Hematopoietic multipotent progenitor cell treated with erythropoietin and hydrocortisone succinate and interleukin-3 and kit ligand, for 15 days (in vitro differentiated cells): ENCODE measurements at places on chromosomes 13 and 19.

- DNase-seq, result no peak
Observed at GRCh38 chr19:33832633-33833032, 36.0 kb downstream of the KCTD15 start.

DNA sequence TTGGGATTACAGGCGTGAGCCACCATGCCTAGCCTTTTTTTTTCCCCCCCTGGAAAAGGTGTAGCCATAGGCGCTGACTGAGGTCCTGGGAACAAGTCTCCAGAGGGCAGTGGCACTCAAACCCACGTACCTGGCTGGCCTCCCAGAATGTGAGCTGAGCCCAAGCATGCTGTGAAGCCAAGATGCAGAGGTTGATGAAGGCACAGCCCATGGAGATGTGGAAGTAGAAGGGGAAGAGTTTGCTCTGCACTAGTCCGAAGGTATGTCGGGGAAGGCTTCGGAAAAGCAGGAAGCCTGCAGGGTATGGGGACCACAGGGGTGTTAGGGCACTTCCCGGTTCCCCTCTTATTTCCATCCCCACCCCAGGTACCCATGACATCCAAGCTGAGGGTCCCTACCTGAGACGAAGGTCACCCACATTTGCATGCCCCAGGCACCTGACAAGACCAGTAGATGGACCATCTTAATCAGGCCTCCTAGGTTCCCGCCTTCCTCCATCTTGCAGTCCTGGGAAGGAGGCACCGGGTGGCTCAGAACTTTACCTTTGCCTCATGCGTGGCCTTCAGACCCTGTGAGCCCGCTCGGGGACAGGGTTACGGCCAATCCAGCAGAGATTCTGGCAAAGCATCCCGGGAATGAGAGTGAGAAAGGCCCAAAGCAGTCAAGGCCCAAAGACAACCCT, 805 bp downstream of the TMEM205 start:
- no peak for DNase-seq

DNA sequence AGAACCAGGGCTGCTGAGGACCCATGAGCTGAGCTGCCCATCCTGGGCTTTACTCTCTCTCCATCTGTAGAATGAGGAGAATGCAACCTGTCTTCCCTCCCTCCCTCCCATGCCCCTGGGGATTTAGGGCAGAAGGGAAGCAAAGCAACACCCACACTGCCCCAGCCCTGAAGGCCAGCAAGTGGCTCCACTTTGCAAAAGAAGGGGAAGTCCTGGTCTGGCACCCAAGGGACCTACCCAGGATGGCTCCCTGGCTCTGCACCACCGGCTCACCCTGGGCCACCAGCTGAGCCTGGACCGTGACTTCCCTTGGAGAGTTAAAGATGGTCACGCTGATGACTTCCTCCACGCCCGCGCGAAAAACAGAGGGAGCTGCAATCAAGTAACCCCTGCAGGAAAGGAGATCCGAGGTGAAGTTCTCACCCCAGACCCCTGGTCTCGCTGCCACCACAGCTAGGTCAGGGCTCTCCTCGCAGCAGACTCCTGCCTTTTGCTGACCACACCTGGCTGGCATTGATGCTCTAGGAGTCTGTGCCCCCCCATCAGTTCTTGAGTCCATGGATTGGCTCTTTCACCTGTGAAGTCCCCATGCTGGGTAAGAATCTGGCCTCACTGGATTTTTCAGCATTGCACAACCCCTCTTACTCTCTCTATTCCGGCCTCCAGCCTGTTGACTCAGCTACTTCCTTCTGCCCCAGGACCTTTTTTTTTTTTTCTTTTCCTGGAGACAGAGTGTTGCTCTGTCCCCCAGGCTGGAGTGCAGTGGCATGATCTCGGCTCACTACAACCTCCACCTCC, 4.6 kb downstream of the CPAMD8 start:
- DNase-seq, result no peak

DNA sequence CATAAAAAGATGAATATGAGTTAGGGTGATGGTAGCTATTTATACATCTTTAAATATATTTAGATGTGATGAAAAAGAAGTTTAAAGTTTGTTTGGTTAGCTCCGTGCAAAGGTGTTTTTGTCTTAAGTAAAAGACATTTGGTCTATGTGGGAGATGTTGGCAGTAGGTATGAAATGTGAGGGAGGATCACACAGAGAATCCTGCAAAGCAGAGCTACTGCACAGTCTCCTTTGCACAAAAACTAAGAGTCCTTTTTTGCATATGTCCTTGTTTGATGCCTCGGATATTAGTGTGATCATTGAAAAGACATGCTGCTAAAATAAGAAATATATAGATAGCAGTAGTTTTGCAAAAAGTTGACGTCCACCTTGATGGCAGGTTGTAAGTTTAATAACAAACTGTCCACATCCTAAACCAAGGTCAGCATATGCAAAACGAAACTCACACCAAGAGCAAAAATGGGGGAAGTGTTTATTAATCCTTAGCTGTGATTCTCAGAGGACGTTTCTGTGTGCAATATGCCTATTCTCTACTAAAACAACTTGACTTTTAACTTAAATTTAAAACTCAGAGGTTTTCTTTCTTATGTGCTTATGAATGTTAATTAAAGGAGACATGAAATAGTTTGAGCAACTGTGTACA, 870.1 kb downstream of the PCDH9 start:
- DNase-seq, result no peak

GRCh38 chr13:97460004-97460775, 26.2 kb downstream of the RAP2A start:
- DNase-seq, result no peak

GRCh38 chr13:79776531-79777295, 295.8 kb downstream of the NDFIP2 start:
- no peak for DNase-seq

- no peak for DNase-seq
Observed at GRCh38 chr13:112723771-112724170, 33.9 kb downstream of the ATP11A start.
